Vagina (tissue), 2 donors: ENCODE measurements at places on chromosomes 11 and 22. TPM values are rescaled to one million over a fixed set of nuclear protein-coding genes. Genes with fewer than 3 reads are reported as not detected.
A peak's percentile ranks its signal among the peaks of the same experiment; 100 is the strongest.

DNA sequence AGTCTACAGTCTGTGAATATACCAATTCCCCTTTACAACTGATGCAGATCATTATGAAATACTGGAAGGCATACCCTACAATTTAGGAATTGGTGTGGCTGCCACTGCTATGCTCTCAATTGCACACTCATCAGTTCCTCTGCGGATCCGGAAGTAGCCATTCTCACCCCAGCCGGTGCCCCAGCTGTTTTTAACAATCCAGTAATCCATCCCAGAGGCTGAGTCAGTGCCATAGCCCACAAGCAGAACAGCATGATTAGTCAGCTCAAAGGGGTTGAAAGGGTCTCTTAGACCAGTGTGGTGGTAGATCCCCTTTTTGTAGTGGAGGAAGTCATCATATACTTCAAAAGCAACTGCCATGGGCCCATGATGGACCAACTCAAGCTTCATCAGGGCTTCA, 43.6 kb downstream of the CTSC start:
- no peak overlapping the region for H3K27ac ChIP-seq
- no peak for DNase-seq
- H3K4me1 ChIP-seq, result peaks cover 8% of the 10 kb centered on the region
- H3K36me3 ChIP-seq, result no peaks in the 10 kb centered on the region
- no peaks in the 10 kb centered on the region for H3K27me3 ChIP-seq

GRCh38 chr22:46067159-46068111, 82.9 kb upstream of the PPARA start:
- H3K27ac ChIP-seq, result peak overlapping the region; percentile 100
- no peak for DNase-seq
- peak overlapping the region; percentile 37 for H3K4me3 ChIP-seq

GRCh38 chr11:90512846-90513245, 290.0 kb upstream of the CHORDC1 start:
- H3K27ac ChIP-seq, result no peak overlapping the region
- DNase-seq, result no peak
- no peaks in the 10 kb centered on the region for H3K27me3 ChIP-seq
- H3K36me3 ChIP-seq, result no peaks in the 10 kb centered on the region

- no peaks in the 10 kb centered on the region for H3K36me3 ChIP-seq
- H3K27me3 ChIP-seq, result no peaks in the 10 kb centered on the region
- peaks cover 11% of the 10 kb centered on the region for H3K4me1 ChIP-seq
- DNase-seq, result no peak
These were observed 16.2 kb downstream of the PLEKHB1 start for GRCh38 chr11:73662445-73663157.

DNA sequence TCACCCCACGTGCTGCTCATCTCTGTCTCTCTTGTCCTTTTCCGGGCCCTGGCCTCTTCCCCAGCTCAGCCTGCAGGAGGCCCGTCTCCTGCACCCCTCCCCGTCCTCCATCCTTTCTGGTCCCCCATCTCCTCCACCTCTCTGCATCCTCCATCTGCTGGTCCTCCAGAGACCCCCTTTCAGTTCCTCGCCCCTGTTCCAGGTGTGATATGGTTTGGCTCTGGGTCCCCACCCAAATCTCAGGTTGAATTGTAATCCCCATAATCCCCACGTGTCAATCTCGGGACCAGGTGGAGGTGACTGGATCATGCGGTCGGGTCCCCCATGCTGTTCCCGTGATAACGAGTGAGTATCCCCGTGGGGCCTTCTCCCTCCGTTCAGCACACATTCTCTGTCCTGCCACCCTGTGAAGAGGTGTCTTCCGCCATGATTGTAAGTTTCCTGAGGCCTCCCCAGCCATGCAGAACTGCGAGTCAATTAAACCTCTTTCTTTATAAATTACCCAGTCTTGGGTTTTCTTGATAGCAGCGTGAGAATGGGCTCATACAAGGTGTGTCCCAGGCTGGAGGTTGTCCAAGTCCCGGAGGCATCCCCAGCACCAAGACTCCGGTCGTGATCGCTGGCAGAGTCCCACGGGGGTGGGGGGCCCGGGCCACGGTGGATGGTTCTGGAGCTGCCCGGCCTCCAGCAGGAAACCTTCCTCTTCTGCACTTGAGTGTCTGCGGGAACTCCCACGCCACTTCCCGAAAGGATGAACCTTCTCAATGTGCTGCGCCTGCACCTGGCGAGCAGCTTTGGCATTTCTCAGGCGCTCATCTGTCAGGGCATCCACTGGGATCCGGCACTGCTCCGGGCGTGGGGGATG, 29.0 kb upstream of the TOLLIP start:
- DNase-seq, result peak; percentile 88
- peaks cover 14% of the 10 kb centered on the region for H3K4me1 ChIP-seq
- H3K36me3 ChIP-seq, result no peaks in the 10 kb centered on the region
- no peak overlapping the region for H3K4me3 ChIP-seq

- peaks cover 5% of the 10 kb centered on the region for H3K36me3 ChIP-seq
- H3K27ac ChIP-seq, result no peak overlapping the region
- no peaks in the 10 kb centered on the region for H3K4me1 ChIP-seq
- H3K27me3 ChIP-seq, result no peaks in the 10 kb centered on the region
These were observed 40.0 kb upstream of the CLTCL1 start for GRCh38 chr22:19331474-19331873.

DNA sequence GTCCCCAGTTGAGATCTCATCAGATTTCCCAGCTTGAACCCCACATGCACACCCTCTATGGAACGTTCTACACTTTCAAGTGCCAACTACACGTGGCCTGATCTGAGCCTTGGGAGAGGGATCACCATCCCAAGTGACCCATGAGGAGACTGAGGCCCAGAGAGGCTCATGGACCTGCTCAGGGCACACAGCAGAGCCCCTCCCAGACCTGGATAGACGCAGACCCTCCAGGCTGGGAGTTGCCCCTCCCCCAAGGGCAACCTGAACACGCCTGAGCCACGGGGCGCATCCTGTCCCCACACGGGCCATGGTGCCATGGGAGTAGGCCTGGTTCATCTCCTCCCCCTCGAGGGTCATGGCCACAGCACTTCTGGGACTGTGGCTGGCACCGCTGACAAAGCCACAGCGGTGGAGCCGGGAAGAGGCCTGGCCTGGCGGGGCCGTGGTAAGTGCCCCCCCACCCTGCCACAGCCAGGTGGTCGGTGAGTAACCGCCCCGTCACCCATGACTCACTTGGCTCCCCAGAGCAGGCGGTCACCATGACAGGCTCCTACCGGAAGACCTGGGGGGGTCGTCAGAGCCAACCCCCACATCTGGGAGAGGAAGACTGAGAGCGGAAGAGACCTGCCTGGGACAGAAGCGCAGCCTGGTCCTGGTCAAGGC, 8.1 kb downstream of the WNT7B start:
- H3K4me1 ChIP-seq, result peaks cover 25% of the 10 kb centered on the region
- H3K27me3 ChIP-seq, result peaks cover 8% of the 10 kb centered on the region
- H3K4me3 ChIP-seq, result no peak overlapping the region
- H3K27ac ChIP-seq, result no peak overlapping the region

- DNase-seq, result no peak
- no peak overlapping the region for H3K4me3 ChIP-seq
- no peaks in the 10 kb centered on the region for H3K36me3 ChIP-seq
These were observed 15.7 kb downstream of the P2RX3 start for GRCh38 chr11:57353852-57354251.

DNA sequence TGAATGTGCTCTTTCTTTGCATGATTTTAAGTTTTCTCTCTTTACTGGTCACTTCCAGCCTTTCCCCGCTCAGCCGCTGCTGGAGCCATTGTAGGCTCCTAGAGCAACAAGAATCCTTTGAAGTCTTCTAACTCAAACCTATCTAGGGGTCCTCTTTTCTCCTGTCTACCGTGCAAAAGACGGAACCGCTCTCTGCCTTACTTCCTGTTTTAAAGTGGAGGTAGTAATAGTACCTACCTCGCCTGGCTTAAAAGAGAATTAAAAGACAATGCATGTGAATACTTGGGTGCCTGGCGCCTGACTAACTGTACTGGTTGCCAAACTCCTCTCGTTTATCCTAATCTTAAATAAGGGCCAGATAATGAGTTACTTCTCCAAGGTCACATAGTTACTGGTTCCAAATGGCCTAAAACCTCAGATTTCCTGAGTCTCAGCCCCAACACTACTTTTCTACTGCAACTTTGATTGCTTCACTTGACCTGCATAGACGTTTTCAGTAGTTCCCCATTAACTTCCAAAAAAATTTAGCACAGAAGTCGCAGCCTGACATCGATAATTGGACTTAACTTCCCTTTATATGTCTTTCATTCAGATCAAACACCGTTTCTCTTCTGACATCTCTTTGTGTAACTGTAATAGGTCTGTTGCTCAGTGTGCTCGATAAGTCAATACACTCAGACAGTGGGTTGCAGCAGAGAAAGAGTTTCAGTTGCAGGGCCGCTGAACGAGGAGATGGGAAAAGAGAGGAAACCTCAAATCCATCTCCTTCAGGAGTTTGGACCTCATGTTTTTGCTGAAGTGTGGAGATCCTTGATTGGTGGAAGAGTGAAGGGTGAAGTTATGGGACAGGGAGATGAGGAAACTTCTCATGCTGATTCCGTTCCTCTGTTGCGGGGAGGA, 891 bp downstream of the SAMM50 start:
- no peak for DNase-seq
- H3K4me3 ChIP-seq, result peak overlapping the region; percentile 81
- H3K4me1 ChIP-seq, result peaks cover 36% of the 10 kb centered on the region

DNA sequence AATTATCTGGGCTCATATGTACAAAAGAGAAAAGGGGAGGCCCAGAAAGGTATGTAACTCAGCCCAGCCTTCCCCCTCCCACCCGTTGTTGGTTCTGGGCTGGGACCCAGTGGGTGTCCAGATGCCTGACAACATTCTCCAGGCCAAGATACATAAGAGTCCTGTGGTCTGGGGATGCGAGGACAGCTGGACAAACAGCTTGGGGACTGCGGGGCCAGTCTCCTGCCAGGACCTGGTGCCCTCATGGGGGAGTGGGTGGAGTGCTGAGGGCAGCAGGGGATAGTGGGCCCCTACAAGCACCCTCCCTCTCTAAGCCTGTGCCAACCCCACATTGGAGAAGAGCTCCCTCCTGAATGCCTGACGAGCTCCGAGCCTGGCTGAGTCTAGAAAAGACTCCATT, 3.5 kb upstream of the SLC22A6 start:
- no peaks in the 10 kb centered on the region for H3K36me3 ChIP-seq
- H3K4me3 ChIP-seq, result no peak overlapping the region
- no peak for DNase-seq

- no peak for DNase-seq
- H3K36me3 ChIP-seq, result no peaks in the 10 kb centered on the region
- H3K27me3 ChIP-seq, result no peaks in the 10 kb centered on the region
- no peak overlapping the region for H3K27ac ChIP-seq
- no peaks in the 10 kb centered on the region for H3K4me1 ChIP-seq
These were observed 49.9 kb upstream of the GRK3 start for GRCh38 chr22:25514436-25515180.

GRCh38 chr11:59222464-59223060, 9.8 kb upstream of the MPEG1 start:
- no peak overlapping the region for H3K27ac ChIP-seq
- no peaks in the 10 kb centered on the region for H3K36me3 ChIP-seq
- peaks cover 9% of the 10 kb centered on the region for H3K4me1 ChIP-seq

DNA sequence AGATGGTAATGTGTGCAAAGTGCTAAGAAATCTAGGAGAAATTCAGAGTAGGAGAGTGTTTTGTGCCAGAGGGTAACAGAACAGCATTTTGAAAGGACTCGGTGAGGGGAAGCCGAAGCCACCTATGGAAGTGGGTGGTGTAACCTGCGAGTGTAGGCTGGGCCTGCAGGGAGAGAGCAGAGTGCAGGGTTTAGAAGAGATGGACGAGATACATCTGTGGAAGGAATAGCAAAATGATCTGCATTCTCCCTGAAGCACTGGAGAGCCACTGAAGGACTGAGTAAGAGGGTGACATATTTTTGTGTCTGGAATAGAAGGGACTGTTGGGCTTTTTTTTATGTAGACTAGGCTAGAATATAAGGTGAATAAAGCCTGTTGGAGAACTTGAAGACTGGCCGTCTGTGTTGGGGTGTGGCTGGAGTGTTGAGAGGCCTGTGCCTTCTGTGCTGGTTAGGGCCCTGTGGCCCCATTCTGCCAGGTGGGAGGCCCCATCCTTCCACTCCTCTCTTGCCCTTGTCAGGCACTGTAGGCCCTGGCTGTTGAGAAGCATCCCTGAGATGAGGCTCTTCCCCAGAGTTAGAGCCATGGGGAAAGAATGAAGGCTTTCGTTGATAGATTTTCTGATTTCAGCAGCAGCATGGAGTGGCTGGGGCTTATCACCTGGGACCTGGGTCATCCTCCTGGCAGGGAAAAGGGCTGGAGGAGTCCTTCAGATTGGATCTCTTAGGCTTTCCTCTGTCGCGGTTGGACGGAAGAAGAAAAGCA, 102.2 kb downstream of the ZBTB16 start:
- H3K4me1 ChIP-seq, result peaks cover 99% of the 10 kb centered on the region
- H3K4me3 ChIP-seq, result no peak overlapping the region
- no peak for DNase-seq
- no peaks in the 10 kb centered on the region for H3K36me3 ChIP-seq
- H3K27ac ChIP-seq, result peak overlapping the region; percentile 95
- H3K27me3 ChIP-seq, result no peaks in the 10 kb centered on the region

DNA sequence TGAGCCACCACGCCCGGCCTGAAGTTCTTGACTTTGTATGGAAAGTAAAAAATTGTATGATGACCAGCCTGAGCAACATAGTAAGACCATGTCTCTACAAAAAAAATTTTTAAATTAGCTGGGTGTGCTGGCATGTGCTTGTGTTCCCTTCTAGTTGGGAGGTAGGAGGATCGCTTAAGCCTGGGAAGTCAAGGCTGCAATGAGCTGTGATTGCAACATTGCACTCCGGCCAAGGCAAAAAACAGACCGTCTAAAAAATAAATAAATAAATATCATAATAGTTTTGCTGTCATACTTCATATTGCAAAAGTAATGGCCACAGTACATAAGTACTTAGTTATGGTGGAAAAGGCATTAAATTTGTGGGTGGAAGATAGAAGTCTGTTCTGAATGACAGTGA, 3.4 kb downstream of the AGBL2 start:
- no peak overlapping the region for H3K4me3 ChIP-seq
- peaks cover 3% of the 10 kb centered on the region for H3K36me3 ChIP-seq
- DNase-seq, result no peak
- no peak overlapping the region for H3K27ac ChIP-seq
- no peaks in the 10 kb centered on the region for H3K27me3 ChIP-seq
- peaks cover 6% of the 10 kb centered on the region for H3K4me1 ChIP-seq

Gene MPZL2
- 165 TPM for total RNA-seq

Gene ACCSL
- not detected for total RNA-seq

Gene SEPTIN3
- 1.5 TPM for total RNA-seq

Gene GRIK4
- 0.25 TPM for total RNA-seq

Gene OR8D2
- not detected for total RNA-seq

Gene DCHS1
- 28.7 TPM for total RNA-seq

Gene PPP6R3
- 121 TPM for total RNA-seq

Gene GAL3ST3
- total RNA-seq, result not detected

Gene C11orf87
- not detected for total RNA-seq
